Esophagus muscularis mucosa (tissue), 4 donors: ENCODE measurements at places on chromosomes 5 and 9. TPM values are rescaled to one million over a fixed set of nuclear protein-coding genes. Genes with fewer than 3 reads are reported as not detected.

The SCGB3A2 gene
- not detected for total RNA-seq

DNA sequence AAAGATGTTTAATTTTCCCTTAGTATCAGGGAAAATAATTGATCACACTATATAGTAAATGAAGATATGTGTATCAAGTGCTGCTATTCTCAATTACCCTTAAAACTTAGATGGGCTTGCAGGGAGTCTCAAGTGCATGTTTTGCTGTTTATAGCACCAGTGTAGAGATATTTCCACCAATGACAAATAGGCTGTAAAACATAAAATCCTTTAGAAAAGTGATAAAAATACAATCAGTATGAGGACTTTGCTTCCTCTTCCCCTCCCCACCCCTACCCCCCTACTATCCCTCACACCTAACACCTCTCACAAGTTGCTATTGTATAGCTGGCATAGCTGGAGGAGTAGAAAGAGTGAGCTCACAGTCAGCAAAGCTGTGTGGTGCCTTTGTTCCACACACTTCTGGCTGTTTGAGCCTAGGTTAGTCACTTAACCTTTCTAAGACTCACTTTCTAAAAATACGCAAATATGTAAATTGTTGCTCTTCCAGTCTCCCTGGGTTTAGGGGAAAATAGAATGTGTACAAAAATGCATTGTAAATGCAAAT is 93.1 kb downstream of the PDE4D start:
- no peak for DNase-seq
- no peak overlapping the region for H3K4me3 ChIP-seq
- H3K36me3 ChIP-seq: no peaks in the 10 kb centered on the region
- H3K27ac ChIP-seq: no peak overlapping the region
- H3K27me3 ChIP-seq: no peaks in the 10 kb centered on the region
- H3K4me1 ChIP-seq: peaks cover 3% of the 10 kb centered on the region

DNA sequence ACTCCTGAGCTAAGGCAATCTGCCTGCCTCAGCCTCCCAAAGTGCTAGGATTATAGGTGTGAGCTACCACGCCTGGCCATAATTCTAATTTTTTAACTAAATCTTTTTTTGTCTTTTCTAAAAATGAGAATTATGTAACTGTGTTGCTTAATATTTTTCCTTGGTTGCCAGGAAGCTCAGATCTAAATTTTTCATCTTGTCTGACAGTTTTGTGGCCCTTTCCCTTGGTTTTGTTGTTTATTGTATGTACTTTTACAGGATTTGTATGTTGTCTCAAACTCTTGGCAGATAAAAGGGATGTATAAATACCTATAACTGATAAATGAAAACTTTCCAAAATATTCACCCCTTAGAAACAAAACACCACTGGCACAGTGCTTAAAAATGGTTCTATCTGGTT is 88.2 kb upstream of the KLF9 start:
- H3K4me1 ChIP-seq: peaks cover 68% of the 10 kb centered on the region
- peak overlapping the region; percentile 60 for H3K27ac ChIP-seq
- DNase-seq: no peak
- no peak overlapping the region for H3K4me3 ChIP-seq

GRCh38 chr5:27474395-27474794 is 436.0 kb upstream of the CDH9 start:
- no peak overlapping the region for H3K4me3 ChIP-seq
- no peaks in the 10 kb centered on the region for H3K27me3 ChIP-seq
- H3K4me1 ChIP-seq: no peaks in the 10 kb centered on the region
- no peak overlapping the region for H3K27ac ChIP-seq
- DNase-seq: no peak

DNA sequence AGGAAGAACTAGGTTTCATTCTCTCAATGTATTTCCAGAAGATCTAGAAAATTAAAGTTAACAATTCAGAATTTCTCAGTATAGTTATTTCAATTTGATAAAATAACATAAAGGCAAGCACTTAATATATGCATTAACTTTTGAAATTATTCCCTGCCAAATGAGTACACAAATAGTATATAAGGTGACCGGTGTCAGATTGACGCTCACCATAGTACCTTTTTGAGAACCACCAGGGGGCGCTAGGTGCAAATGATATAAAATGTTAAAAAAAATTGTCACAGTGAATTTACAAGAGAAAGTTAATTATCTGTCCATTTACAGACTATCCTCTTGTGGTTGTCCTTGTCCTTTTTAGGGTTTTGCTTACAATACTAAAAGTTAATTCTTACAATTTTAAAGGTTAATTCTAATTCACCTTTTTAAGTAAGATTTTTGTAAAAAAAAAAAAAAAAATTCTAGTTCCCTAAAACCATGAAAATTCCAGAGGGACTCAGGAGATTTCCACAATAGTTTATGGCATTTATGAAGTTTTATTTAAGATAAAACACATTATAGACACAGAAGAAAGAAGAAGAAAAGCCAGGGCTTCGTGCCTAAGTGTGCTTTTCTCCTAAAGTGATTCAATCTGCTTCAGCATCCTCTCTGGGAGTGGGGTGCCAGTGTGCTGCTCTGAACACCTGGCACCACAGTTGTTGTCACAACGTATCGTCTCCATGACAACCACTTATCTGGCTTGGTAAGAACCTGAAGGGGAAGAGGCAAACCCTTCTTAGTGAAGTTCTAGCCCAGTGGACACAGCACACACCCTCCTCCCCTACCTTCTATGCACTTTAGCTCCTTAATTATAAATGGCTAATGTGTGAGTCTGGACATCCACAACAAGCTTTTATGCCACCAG is 1.7 kb downstream of the ADAMTS16 start:
- H3K36me3 ChIP-seq: no peaks in the 10 kb centered on the region
- no peaks in the 10 kb centered on the region for H3K27me3 ChIP-seq
- H3K4me3 ChIP-seq: no peak overlapping the region
- DNase-seq: no peak
- H3K4me1 ChIP-seq: peaks cover 23% of the 10 kb centered on the region

DNA sequence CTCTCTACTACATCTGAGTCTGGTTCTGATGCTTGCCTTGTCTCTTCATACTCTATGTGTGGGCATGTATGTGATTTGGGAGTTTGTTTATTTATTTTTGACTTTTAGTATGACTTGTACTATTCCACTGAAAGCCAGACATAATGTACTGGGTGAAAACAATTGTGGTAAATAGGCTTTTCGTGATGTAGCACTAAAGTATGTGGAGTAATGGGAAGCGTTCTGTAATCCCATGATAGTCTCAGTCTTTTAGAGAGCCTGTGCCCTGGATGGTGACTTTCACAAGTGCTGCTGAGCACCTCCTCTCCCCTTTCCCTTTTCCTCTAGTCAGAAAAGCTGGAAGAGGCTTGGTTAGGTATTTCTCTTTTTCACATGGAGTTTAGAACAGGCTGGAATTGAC is 85.8 kb upstream of the S1PR3 start:
- no peaks in the 10 kb centered on the region for H3K36me3 ChIP-seq
- H3K27ac ChIP-seq: no peak overlapping the region
- no peak for DNase-seq
- H3K4me3 ChIP-seq: no peak overlapping the region
- H3K27me3 ChIP-seq: no peaks in the 10 kb centered on the region

DNA sequence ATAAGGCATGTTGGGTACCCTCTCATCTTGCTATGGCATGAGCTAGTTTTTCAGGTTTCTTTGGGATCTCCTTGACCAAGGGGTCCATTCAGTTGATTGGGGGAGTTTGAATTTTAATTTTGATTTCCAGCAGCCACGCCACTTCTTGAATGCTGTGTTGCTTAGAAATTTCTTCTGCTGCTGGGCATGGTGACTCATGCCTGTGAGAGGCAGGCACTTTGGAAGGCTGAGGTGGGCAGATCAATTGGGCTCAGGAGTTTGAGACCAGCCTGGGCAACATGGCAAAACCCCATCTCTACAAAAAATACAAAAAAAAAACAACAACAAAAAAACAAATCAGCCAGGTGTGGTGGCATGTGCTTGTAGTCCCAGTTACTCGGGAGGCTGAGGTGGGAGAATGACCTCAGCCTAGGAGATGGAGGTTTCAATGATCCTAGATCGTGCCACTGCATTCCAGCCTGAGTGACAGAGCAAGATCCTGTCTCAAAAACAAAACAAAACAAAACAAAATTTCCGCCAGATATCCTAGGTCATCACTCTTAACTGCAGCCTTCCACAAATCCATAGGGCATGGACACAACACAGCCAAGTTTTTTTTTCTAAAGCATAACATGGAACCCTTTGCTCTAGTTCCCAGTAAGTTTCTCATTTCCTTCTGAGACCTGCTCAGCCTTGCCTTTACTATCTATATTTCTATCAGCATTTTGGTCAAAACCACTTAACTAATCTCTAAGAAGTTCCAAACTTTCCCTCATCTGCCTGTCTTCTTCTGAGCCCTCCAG is 17.7 kb downstream of the TMC1 start:
- H3K4me3 ChIP-seq: no peak overlapping the region
- H3K4me1 ChIP-seq: no peaks in the 10 kb centered on the region
- H3K27ac ChIP-seq: no peak overlapping the region

GRCh38 chr5:176132471-176133288 is 105.5 kb upstream of the SIMC1 start:
- peaks cover 34% of the 10 kb centered on the region for H3K27me3 ChIP-seq
- H3K27ac ChIP-seq: no peak overlapping the region
- DNase-seq: no peak
- H3K36me3 ChIP-seq: no peaks in the 10 kb centered on the region

- no peaks in the 10 kb centered on the region for H3K4me1 ChIP-seq
- no peak for DNase-seq
- no peak overlapping the region for H3K4me3 ChIP-seq
- H3K27me3 ChIP-seq: no peaks in the 10 kb centered on the region
These were observed 26.7 kb downstream of the NDUFS6 start for GRCh38 chr5:1827886-1828397.

GRCh38 chr5:163177971-163178370 is 259.4 kb upstream of the CCNG1 start:
- H3K27ac ChIP-seq: no peak overlapping the region
- no peaks in the 10 kb centered on the region for H3K36me3 ChIP-seq
- H3K4me3 ChIP-seq: no peak overlapping the region
- no peak for DNase-seq
- H3K4me1 ChIP-seq: no peaks in the 10 kb centered on the region
- no peaks in the 10 kb centered on the region for H3K27me3 ChIP-seq

GRCh38 chr5:148393390-148393741 is 9.6 kb downstream of the FBXO38 start:
- peaks cover 48% of the 10 kb centered on the region for H3K4me1 ChIP-seq
- H3K36me3 ChIP-seq: peaks cover 13% of the 10 kb centered on the region
- no peak overlapping the region for H3K4me3 ChIP-seq

DNA sequence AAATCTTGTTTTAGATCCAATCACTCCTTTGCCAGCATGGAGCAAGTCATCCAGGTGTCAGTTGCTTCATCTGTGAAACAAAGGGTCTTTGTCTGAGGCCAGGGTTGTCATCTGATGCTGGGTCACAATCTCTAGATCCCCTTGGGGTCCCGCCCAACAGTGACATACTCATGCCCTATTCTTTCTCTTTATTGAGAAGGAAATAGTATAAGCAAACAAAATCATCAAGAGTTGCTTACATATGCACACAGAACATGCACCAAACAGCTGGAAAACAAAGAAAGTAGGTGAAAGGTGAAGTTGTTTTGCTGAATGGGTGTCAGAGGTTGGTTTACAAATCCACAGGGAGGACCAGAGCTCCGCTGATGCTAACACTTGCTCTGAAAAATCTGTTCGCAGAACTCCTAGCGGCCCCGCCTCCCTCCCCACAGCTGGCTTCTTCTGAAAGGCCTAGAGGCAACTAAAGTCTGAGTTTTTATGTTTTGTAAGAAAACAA is 106.1 kb upstream of the SLC44A1 start:
- H3K27me3 ChIP-seq: no peaks in the 10 kb centered on the region
- DNase-seq: no peak
- H3K27ac ChIP-seq: no peak overlapping the region
- no peaks in the 10 kb centered on the region for H3K36me3 ChIP-seq

GRCh38 chr9:2220036-2220435 is 204.9 kb downstream of the SMARCA2 start:
- no peak overlapping the region for H3K4me3 ChIP-seq
- DNase-seq: no peak
- H3K4me1 ChIP-seq: no peaks in the 10 kb centered on the region
- H3K27me3 ChIP-seq: no peaks in the 10 kb centered on the region

DNA sequence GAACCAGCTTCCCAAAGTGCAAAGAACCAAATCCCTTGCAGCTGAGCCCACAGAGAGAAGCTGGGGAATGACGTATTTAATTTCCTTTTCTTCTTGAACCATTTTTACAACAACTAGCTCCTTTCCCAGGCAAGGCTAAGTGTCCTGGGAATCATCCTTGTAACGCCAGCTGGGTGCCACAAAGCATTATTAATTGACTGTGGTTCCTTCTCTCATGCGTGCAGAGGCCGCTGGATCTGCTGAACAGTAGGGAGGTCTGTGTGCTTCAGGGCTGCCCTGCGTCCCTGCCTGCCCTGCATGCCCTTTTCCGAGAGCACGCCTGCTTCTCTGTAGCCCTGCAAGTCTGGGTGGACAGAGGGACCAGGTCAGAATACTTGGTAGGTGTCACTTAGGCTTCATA is 124.1 kb upstream of the OTULINL start:
- DNase-seq: no peak
- peaks cover 47% of the 10 kb centered on the region for H3K36me3 ChIP-seq
- H3K4me1 ChIP-seq: peaks cover 28% of the 10 kb centered on the region
- H3K27me3 ChIP-seq: no peaks in the 10 kb centered on the region
- H3K4me3 ChIP-seq: no peak overlapping the region

DNA sequence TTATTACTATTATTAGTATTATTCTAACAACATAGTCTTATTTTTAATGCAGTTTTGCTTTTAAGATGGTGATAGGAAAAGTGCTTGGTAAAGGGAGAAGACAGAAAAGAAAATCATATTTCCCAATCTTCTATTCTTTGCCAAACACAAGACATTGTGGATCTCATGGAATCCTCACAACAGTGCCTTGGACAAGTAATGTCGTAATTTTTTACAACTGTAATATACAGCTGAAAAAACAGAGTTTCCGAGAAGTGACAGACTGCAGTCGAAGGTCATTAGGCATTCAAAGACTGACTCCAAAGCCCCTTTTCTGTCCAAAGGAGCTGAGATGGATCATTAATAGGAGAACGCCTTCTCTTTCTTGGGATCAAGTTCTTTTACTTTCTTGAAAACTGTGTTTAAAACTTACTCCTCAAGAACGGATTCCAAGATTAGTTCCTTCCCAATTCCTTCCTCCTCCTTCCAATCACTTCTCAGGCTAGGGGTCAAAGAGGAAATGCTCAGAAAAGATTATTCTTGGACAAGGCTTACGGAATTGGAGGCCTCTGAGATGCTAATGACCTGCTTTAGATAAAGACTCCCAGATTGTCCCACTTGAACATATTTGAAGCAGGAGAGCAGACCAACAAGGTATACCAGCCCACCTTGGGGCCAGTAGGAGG is 24.3 kb upstream of the TRIM32 start:
- H3K27me3 ChIP-seq: no peaks in the 10 kb centered on the region
- peaks cover 8% of the 10 kb centered on the region for H3K4me1 ChIP-seq
- peak overlapping the region; percentile 25 for H3K27ac ChIP-seq
- H3K36me3 ChIP-seq: no peaks in the 10 kb centered on the region
- no peak overlapping the region for H3K4me3 ChIP-seq
- no peak for DNase-seq

- no peaks in the 10 kb centered on the region for H3K27me3 ChIP-seq
- no peak overlapping the region for H3K4me3 ChIP-seq
- no peaks in the 10 kb centered on the region for H3K36me3 ChIP-seq
These were observed 76.6 kb downstream of the F2RL2 start for GRCh38 chr5:76546497-76547102.

The FSTL4 gene
- total RNA-seq: not detected
